ENCODE measurements at places on chromosomes 6 and 20.
A peak's percentile ranks its signal among the peaks of the same experiment; 100 is the strongest.

- DNase-seq, result peak; percentile 74
Measured at GRCh38 chr20:63740070-63740626, 572 bp downstream of the SLC2A4RG start.

DNA sequence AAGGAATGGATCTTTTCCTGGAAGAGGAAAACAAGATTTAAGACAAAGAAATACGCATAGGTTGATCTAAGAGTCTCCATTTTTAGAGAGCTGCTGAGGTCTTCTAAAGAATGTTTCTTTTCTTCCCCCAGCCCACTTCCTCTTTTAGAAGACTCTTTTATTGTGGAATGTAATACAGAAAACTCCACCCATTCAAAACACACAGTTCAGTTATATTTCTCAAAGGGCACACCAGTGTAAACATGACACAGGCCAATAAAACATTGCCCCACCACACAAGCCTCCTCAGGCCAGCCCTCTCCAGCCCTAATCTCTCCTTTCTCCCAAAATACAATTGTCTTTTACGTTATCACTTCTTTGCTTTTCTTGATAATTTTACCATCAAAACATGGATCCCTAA lies 42.8 kb downstream of the SLC35B3 start:
- DNase-seq, result peak; percentile 4

- no peak for DNase-seq
Measured at GRCh38 chr20:16423311-16424212, 149.7 kb downstream of the KIF16B start.

GRCh38 chr20:57420571-57421252 lies 29.5 kb downstream of the RBM38 start:
- no peak for DNase-seq

DNA sequence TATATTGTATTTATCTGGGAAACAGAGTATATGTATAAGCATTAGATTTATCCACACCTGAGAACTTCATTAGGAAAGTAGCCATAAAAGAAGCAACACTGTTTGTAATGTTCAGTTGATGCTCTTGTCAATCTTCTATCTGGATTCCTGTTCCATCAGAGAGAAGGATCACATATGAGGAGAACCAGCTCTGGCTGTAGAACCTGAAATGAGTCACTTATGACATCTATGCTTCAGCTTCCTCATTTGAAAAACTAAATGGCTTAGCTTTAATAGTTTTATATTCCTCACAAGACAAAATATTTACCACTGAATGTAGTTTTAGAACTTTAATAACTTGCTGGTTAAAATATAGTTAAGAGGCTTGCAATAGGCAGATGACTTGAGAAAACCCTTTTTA lies 144.7 kb downstream of the TASP1 start:
- no peak for DNase-seq

DNA sequence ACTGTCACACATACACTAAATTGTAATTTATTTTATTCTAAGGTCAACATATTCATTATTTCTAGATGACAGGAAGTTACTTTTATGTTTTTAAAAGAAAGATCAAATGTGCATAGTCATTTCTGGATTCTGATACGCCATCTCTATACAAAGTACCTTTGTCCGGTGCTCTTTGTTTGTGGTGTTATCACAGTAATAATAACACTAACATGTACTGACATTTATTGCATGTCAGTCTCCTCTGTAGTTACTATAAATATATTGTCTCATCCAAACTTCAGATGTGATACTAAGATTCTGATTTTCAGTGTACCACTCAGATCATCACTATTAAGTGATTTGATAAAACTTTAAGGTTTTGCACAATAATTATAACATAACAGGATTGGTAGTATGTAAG lies 90.3 kb upstream of the TPD52L1 start:
- DNase-seq, result no peak

- no peak for DNase-seq
Measured at GRCh38 chr20:17662333-17663039, 19.6 kb downstream of the RRBP1 start.

DNA sequence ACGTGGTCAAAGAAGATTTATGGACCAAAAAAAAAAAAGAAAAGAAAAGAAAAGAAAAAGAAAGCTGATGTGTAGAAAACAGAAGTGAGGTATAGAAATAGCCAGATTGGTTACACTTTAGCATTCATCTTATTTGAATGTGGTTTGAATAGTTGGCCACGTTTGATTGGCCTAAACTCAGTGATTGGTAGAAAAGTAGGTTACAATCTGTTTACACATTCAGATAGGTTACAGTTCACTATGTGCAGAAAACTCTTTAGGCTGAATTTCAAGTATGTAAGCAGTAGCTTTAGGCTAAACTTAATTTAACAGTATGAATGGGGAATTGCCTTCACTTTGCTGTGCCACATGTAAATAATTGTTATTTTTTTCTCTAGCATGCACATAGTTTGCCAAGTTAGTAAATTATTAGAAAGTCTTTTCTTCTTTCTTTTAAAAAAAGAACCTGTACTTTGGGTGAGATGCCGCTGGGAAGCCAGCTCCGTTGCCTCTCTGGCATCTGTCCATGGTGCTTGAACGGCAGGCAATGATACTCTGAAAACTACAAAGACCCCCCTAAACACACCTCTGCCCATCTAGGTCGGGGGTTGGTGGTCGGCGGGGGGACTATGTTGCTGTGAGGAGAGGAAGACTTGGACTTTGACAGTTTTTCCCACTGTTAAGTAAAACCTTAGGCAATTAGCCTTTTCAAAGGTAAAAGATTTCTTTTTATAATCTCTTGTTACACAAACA lies 173.0 kb downstream of the AIG1 start:
- no peak for DNase-seq

- no peak for DNase-seq
Measured at GRCh38 chr6:30555816-30556065, 548 bp downstream of the GNL1 start.

GRCh38 chr20:9092655-9093054 lies 23.8 kb downstream of the PLCB4 start:
- DNase-seq, result no peak

GRCh38 chr20:53698371-53698978 lies 104.8 kb upstream of the ZNF217 start:
- DNase-seq, result no peak

DNA sequence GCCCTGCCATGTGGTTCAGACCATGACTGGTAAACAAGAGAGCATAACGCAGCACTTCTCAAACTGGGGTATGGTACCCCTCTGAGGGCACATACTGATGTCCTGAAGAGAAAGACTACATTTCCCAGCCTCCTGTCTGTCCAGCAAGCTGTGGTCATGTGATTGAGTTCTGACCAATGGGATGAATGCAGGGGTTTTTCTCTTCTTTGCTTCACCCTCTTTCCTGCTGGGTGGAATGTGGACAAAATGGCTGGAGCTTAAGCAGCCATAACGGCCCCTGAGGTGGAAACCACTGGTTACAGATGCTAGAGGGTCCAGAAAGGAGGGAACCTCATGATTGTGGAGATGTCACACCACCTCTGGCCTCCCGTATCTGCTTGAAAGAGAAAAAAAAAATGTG lies 19.4 kb upstream of the KCNB1 start:
- peak; percentile 44 for DNase-seq

DNA sequence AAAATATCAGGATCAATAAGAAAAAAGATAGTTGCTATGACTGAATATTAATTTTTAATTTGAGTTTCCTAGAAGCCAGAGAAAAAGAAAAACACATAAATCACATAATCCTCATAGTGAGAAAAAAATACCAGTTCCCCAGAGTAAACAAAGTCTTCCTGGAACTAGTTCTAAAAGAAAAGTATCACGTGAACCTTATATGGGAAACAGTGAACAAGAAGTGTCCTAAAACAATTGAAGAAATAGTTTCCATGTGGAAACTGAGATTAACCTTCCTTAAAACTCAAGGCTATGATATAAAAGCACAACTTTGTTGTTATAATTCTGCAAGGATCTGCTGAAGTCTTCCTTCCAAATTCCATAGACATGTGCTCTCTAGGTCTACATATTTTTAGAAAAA lies 50.6 kb downstream of the RCAN2 start:
- no peak for DNase-seq

- DNase-seq, result no peak
Measured at GRCh38 chr6:39079197-39080125, 30.9 kb downstream of the GLP1R start.

GRCh38 chr6:82840571-82840970 lies 225.1 kb downstream of the UBE3D start:
- DNase-seq, result peak; percentile 25

GRCh38 chr6:43033496-43034189 lies 12.2 kb downstream of the RRP36 start:
- no peak for DNase-seq

DNA sequence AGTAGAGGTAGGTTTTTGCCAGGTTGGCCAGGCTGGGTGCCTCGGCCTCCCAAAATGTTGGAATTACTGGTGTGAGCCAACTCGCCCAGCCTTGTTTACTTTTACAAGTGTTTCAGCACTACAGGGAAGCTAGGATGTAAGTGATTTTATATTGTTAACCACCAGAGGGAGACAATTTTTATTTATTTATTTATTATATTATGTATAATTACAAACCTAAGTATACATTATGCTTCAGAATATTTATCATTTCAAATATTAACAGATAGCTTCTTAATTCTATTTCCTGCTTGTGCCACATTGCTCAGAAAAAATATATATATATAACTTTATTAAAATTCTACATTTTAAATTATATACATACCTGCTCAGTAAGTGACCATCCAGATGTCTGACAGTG lies 9.8 kb downstream of the MMUT start:
- DNase-seq, result peak; percentile 8

DNA sequence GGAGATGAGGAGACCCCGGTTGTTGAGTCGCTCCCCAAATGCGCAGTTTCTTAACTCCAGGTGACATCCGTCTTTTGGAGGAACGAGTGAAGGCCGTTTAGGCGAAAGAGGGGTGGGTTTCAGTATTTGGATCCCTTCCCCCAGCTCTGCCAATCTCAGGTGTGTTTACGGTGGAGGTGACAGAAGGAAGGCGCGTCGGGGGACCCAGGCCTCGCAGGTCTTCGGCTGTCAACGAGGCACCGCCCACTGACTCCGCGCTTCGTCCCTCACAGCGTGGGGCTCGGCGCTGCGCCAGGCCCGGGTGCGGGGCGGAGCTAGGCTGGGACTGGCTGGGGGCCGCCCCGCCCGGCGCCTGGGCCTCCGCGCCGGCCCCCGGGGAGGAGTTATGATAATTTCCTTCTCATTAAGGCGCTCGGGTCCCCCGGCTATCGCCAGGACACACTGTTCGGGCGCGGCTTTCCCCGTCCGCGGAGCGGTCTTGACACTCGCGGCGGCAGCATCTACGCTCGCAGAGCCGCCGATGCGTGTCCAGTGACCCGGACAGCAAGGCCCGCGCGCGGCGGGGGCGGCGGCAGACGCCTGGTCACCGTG lies at the start of gene TFAP2C:
TSS of gene TFAP2C (plus strand) at position 434 of the 591 bp plus-strand sequence. CDS start 239 bp downstream, outside the sequence.
- DNase-seq, result no peak

- DNase-seq, result no peak
Measured at GRCh38 chr6:44935693-44936300, 392.3 kb upstream of the RUNX2 start.

GRCh38 chr6:29702519-29703103 lies 20.6 kb upstream of the HLA-F start:
- peak; percentile 80 for DNase-seq

- no peak for DNase-seq
Measured at GRCh38 chr6:166612471-166612881, 14.6 kb downstream of the RPS6KA2 start.

GRCh38 chr6:105932440-105932839 lies 153.7 kb upstream of the PRDM1 start:
- no peak for DNase-seq

DNA sequence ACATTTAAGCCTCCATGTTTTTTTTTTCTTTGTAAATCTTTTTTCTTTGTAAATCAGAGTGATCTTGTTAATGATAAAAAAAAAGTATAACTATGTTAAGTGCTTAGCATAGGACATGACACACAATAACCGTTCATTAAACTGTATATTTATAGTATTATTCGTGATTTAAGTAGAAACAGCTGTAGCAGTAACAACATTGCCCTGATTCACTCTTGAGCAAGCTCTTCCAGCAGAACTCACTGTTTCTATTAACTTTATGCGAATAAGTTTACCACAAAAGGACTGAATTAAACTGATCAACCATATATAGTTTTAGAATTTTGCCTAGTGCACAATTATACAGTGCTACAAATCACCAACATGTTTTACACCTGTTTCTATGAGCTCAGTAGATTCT lies 1338.0 kb upstream of the EYS start:
- DNase-seq, result no peak

DNA sequence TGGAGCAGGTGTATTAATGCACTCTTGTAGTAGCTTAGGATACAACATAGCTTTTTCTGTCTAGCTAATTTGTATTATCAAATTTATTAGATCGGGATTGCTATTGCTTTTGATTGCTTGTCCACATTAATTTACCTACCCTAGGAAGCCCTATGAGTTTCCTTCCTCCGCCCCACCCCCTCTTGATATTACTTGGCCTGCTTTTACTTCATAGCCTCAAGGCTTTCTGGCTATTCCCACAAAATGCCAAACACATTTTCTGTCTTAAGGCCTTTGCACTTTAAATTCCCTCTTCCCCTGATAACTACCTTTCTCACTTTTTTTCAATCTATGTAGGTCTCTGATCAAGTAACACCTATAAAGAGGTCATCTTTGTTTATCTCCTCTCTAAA lies 99.1 kb upstream of the PRSS16 start:
- no peak for DNase-seq

Measured in urothelium cell line (cell line).